Suppressor macrophage treated with lipopolysaccharide for 4 hours (primary cell): ENCODE measurements at places on chromosomes 11 and 22.

GRCh38 chr22:43820651-43821305, 8.7 kb upstream of the EFCAB6 start:
- no peak for DNase-seq

- DNase-seq, result no peak
Observed at GRCh38 chr11:8702598-8702915, 20.0 kb downstream of the RPL27A start.

- DNase-seq, result no peak
Observed at GRCh38 chr11:106101819-106102218, 24.4 kb downstream of the AASDHPPT start.

- no peak for DNase-seq
Observed at GRCh38 chr22:46578824-46579561, 41.2 kb upstream of the GRAMD4 start.

DNA sequence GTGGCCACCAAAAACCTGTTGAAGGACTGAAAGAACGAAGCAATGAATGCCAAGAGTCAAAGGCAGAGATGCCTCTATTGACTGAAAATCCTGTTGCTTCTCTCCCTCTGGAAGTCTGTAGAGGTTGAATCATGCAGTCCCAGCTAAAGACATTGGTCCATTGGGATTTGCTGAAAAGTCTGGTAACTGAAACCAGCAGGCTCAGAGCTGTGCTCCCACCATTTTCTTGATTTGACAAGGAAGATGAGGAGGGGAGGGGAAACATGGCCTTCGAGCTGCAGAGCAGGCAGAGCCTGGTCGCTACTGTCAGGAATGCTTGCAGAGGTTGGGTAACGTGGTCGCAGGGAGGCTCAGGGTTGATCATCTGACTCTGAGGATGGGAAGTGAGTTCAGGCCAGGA, 72.8 kb upstream of the CSNK2A3 start:
- no peak for DNase-seq

GRCh38 chr22:50674130-50674500, 1.5 kb downstream of the SHANK3 start:
- no peak for DNase-seq

DNA sequence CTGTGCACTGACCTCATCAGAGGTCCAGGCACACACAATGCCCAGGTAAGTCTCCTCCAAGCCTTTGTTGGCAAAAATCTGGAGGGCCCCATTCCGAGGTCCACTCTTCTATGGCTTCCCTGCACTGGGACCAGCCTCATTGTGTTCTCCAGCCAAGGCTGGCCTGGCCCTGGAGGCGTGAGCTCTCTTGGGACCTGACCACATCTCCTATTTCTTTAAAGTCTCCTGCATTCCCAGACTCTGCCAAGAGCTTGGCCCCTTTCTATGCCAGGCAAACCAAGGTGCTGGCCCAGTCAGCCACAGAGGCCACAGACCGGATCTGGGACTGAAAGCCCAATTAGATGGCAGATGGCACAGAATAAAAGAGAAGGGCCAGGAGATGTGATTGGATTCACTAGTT, 55.1 kb downstream of the C11orf58 start:
- DNase-seq, result no peak

- no peak for DNase-seq
Observed at GRCh38 chr22:38740116-38740723, 15.6 kb downstream of the SUN2 start.

DNA sequence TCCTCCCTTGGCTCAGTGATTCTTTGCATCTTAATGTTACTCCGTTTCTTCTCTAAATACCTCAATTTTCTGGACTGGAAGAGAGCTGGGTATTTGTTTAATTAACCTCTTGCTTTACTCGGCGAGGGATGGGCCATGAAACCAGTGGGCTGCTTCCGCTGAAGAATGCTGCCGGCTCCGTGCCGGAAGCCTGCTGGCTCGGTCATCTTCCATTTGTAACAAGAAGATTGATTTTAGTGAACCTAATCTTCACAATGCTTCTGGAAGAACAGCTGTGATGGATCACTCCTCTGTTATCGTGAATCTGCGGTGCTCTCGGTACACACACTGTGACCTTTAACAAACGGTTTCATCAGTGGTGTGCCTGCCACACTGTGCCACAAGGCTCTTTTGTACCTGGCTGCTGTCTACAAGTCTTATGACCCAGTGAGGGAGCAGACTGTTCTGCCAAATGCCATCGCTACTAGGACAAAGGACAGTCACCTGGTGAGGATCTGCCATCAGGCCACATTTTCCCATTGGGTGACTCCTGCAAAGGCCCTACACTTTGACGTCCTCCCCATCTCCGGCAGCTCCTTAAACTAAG, 25.3 kb upstream of the PARVB start:
- no peak for DNase-seq

DNA sequence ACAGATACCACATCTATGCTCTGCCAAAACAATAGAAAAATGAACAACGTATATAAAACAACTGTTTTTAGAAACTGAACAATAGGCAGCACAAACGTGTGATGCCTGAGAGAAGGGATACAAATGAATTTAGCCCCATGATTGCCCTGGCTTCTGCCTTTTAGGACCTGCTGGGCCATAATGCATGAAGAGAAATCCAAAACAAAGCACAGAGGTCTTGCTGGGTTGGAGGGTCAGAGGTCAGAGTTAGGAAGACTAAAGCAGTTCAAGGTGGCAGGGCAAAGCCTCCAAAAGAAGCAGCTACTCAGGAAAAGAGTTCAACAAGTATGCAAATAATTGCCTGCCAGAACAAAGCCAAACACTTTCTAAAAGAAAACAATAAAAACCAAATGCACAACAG, 138.5 kb downstream of the TTC28 start:
- no peak for DNase-seq

DNA sequence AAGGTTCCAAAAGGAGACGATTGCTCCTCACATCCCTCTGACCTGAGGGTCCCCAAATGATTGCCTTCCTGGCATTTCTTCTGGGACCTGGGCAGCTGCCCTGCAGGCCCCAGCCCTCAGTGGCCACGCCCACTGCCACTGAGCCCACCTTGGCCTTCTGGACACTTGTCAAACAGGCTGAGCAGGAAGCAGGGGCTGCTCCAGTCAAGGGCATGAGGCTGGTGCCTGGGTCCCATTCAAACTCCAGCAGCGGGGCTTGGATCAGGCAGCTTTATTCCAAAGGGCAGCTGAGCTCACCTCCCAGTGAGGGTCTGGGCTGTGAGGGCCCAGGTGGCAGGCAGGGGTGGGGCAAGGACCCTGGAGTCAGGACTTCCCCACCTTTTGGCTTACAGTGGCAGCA, 13.6 kb downstream of the KCTD17 start:
- no peak for DNase-seq

GRCh38 chr11:47518212-47518964, 34.5 kb downstream of the CELF1 start:
- DNase-seq, result no peak

GRCh38 chr11:15737320-15737719, 619.0 kb downstream of the SOX6 start:
- no peak for DNase-seq

- DNase-seq, result no peak
Observed at GRCh38 chr11:113504586-113504985, 29.4 kb upstream of the DRD2 start.

DNA sequence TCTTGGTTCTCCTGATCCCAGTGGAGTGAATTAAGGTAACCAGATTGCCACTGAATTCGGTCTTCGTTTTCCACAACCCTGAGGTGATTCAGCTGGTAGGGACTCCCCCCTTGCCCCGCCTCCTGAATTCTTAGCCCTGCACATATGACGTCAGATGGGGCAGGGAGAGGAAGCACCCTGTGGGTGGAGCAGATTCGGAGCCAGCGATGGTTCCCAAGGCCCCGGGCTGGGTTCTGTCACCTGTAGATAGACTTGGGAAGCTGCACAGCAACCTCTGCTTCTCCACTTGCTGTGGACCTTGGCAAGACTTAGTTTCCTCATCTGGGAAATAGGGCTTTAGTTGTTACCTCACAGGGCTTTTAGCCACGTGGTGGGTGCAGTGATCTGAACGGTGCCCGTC, 67.8 kb downstream of the CTTN start:
- peak; percentile 22 for DNase-seq

GRCh38 chr22:22344430-22344829, 99.8 kb downstream of the VPREB1 start:
- no peak for DNase-seq

DNA sequence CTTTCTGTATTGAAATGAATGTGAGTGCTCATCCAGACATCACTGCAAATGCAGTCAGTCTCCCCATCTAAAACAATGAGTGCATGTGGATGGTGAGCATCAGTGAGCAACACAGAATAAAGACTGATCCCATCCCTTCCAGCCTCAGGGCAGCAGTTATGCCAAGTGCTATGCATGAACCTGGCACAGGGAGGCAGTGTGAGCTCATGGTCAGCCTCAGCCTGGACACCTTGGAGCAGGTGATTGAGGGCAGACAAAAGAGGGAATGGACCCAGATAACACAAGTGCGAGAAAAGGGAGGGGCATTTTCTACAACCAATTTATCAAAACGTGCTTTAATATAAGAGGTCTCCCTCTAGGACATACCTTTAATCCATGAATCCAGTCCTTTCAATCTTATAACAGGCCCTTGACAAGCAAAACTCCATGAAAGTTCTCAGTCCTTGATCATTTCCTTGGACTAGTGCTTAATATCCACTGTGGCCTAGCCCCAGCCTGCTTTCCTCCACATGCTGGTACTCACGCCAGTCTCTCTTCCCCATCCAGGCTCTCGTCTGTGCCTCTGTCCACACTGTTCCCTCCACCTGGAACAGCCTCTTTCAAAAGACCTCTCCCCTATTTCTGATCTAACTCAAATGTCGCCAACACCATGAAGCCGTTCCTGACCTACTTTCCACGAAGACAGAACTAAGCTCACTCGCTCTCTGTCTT, 50.5 kb upstream of the LRRC55 start:
- DNase-seq, result no peak

DNA sequence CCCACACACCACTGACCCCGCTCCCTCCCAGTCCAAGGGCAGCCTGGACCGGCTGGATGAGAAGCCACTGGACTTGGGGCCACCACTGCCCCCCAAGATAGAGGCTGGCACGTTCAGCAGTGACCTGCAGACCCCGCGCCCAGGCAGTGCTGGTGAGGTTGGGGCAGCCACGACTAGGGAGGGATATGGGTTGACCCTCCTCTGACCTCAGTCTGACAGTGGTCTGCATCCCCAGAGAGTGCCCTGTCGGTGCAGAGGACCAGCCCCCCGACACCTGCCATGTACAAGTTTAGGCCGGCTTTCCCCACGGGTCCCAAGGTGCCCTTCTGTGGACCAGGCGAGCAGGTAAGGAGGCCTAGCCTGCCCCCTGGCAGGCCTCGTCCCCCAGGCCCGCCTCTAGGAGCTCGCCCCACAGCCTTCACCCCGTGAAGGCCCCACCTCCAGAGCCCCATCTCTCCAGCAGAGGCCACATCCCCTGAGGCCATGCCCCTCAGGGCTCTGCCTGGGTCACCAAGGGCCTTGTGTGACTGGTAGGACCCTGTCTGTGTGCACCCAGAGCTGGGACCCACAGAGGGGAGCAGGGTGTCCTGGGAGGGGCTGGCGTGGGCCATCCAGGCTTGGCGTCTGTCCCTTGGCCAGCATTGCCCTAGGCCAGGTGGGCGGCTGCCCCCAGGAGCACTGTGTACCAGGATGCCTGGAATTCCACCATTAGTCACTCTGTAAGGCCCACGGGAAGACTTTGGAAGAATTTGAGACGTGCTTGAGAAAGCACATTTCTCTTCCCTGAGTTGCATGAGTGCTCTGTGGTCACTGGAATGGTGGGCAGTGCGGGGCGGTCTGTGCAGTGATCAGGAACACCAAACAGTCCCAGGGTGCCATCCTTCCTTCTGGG, 9.4 kb downstream of the CCDC188 start:
- DNase-seq, result no peak

DNA sequence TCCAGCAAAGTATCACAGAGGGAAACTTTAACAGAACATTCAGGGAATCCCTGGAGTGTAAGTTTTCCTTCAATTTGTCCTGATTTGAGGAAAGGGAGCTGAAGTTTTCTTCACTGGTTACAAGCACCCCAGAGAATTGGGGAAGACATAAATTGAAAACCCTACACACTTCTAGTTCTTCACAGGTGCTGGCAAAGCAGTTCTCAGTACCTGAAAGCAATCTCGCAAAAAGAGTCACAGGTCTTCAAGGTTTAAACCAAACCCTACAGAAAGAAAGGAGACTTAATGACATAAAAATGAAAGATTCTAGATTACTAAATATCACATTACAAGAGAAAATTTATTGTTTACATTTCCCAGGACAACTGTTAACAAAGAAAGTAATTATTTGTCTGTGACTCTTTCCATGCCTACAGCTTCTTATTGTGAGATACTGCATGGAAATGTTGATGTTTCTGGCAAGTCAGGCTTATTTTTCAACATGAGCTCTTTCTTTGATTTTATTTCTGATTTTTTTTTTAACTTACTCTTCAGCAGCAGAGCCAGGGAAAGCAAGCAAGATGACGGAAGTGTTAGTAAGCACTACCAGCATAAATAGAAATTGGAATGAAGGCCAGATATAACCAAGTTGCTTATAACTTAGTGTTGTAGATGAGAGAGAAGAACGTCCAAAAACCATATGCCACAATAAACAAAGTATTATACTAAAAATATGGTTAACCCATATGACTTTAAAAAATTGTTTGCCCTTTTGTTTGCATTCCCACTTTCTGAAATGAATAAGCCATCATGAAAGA, 44.1 kb downstream of the FANCF start:
- DNase-seq, result no peak

DNA sequence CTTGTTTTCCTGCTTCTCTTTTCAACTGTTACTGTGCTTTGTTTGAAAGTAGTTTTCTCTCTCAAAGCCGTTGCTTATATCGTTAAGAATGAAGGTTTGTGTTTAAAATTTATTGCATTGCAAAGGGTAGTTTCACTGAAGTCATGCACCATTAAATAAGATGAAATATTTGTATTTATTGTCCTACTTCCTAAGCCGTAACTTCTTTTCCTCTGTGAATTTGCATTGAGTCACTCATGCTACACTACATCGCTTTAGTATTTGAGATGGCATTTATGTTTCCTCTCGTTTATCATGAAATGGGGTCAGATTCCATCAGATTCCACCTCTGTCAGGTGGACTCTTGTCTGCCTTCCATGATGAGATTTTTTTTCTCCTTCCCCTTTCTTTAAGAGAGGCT, 65.8 kb upstream of the RASSF10 start:
- no peak for DNase-seq

- no peak for DNase-seq
Observed at GRCh38 chr11:110507328-110507727, 77.6 kb downstream of the FDX1 start.

DNA sequence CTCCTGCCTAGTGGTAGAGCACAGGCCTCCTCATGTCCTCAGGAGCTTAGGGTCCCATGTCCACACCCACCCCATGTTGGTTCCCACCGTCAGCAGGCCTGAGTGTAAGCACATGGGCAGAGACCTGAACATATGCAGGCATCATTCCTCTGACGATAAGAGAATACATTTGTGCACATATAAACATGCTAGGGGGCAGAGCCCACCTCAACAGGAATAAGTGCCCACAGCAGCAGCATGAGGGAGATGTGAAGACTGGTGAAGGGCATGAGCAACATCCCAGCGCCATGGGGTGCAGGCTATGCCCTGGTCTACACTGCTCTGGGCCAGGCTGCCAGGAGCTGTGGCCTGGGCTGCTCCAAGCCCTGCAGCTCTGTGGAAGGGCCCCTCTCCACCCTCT, 16.9 kb downstream of the ADORA2A start:
- no peak for DNase-seq

GRCh38 chr11:24833573-24833972, 336.7 kb downstream of the LUZP2 start:
- no peak for DNase-seq

GRCh38 chr22:38034278-38034882, 22.8 kb upstream of the PICK1 start:
- DNase-seq, result peak; percentile 55
